ENCODE measurements at places on chromosomes 2 and 18. TPM values are rescaled to one million over a fixed set of nuclear protein-coding genes. Genes with fewer than 3 reads are reported as not detected.

ALPP gene
- total RNA-seq: not detected

ANKRD30BL gene
- not detected for total RNA-seq

C2orf81 gene
- 3.5 TPM for total RNA-seq

RIT2 gene
- total RNA-seq: not detected

LOXL3 gene
- total RNA-seq: 52.4 TPM

ILKAP gene
- 11.9 TPM for total RNA-seq

ZNF396 gene
- 0.13 TPM for total RNA-seq

GPN1 gene
- total RNA-seq: 25.1 TPM

TTR gene
- total RNA-seq: not detected

TRABD2A gene
- total RNA-seq: 5.7 TPM

SLC23A3 gene
- 1.2 TPM for total RNA-seq

GRCh38 chr2:221437056-221437455 lies 135.0 kb downstream of the EPHA4 start:
- H3K36me3 ChIP-seq: peaks cover 74% of the 10 kb centered on the region
- H3K4me3 ChIP-seq: no peak overlapping the region
- no peaks in the 10 kb centered on the region for H3K4me1 ChIP-seq
- DNase-seq: no peak
- no peak overlapping the region for H3K27ac ChIP-seq

DNA sequence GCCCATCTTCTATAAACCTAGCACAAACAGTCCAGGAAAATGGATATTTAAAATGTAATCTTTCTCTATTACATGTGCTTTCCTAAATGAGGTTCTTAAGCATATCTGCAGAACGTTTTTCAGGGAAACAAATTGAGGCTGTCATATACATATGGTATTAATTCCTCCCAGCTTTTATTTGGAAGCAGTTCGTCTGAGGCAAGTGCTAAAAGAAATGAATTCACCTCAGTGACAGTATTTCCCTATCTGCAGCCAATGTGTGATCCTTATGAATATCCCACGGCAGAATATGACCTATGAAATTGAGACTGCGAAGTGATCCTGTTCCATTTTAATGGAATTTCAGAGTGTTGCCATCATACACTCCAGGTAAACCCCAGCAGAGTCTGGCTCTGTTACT lies 7.1 kb downstream of the MYOM1 start:
- H3K27ac ChIP-seq: no peak overlapping the region
- no peaks in the 10 kb centered on the region for H3K27me3 ChIP-seq
- no peaks in the 10 kb centered on the region for H3K4me1 ChIP-seq
- no peak for DNase-seq
- H3K36me3 ChIP-seq: no peaks in the 10 kb centered on the region

DNA sequence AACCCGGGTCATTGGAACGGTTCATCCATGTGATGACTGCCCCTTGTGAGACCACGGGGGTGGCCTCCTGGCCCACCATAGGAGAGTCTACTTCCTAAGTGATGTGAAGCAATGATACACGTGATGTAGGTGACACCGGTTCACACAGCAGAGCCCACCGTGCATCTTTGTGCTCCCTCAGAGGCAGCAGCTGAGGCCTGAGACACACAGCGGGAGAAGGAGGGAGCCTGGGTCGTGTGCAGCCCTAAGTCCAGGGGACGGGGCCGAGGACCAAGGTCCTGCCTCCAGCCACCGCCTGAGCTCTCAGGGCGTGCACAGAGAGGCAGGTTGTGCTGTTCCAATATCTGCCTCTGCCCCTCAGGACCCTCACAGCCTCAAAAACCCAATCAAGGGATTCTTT lies 377.2 kb upstream of the SALL3 start:
- no peak for DNase-seq
- no peak overlapping the region for H3K27ac ChIP-seq
- no peaks in the 10 kb centered on the region for H3K27me3 ChIP-seq
- H3K4me1 ChIP-seq: no peaks in the 10 kb centered on the region

DNA sequence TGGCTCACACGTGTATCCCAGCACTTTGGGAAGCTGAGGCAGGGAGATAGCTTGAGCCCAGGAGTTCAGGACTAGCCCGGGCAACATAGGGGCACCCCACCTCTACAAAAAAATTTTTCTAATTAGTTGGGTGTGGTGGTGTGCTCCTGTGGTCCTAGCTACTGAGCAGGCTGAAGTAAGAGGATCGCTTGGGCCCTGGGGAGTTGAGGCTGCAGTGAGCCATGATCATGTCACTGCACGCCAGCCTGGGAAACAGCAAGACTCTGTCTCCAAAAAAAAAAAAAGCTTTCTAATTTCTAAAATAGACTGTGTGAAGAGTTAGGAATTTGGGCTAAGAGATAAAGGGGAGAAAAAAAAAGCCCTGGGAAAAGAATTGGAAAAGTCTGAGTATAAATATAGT lies 51.9 kb upstream of the NAB1 start:
- no peak overlapping the region for H3K4me3 ChIP-seq
- peaks cover 3% of the 10 kb centered on the region for H3K4me1 ChIP-seq
- DNase-seq: peak; percentile 15

DNA sequence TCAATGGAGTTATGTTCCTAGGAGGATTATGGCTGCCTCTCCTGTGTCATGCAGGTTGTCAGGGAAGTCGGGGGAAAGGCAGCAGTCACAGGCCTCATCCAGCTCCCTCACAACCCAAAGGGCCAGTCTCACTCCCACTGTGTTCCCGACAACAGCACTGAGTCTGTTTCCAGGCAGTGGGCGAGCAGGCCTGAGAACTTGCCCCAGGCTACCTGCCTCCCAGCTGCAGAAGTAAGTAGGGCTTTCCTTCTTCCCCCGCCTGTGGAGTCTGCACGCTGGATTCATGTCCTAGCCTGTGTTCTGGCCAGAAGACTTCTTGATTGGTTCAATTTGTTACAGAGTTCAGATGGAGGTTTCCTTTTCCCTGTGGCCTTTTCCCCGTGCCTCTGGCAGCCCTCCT lies 8.2 kb upstream of the ZNF638 start:
- DNase-seq: no peak
- H3K4me3 ChIP-seq: no peak overlapping the region
- no peaks in the 10 kb centered on the region for H3K27me3 ChIP-seq

- H3K4me3 ChIP-seq: no peak overlapping the region
- H3K27ac ChIP-seq: no peak overlapping the region
- no peaks in the 10 kb centered on the region for H3K27me3 ChIP-seq
Measured at GRCh38 chr2:63743170-63743981, 98.3 kb upstream of the UGP2 start.

DNA sequence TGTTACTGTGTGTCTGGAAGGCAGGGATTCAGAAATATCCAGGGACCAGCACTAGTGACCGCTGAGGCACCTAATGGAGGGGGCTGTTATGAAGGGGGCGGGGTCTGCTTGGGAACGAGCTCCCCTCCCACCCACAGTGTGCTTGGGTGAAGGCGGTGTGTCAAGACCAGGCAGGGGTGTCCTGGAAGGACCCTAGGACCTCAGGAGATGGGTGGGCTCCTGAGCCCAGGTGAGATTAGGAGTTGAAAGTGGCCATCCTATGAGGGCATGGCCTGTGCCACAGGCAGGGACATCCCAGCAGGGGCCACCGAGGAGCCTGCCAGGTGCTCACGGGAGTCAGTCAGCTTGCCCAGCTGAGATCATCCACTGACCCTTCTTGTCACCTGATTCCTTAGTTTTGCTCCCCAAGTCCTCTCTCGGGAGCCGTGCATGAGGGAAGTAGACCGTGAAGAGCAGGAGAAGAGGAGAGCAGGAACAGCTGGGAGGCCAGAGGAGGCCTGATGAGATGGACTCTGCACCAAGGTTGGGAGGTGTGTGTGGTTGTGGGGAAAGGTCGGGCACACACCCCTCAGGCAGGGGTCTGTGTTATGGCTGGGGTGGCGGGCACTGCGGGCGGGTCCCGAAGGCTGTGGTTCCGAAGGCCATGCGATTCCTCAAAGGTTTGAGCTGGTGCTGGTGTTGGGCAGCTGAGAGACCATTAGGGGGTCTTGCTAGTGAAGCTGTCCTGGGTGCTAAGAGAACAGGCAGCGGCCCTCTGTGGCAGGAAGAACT lies 180.9 kb upstream of the HS6ST1 start:
- H3K27ac ChIP-seq: no peak overlapping the region
- DNase-seq: no peak
- H3K27me3 ChIP-seq: no peaks in the 10 kb centered on the region
- H3K36me3 ChIP-seq: no peaks in the 10 kb centered on the region

DNA sequence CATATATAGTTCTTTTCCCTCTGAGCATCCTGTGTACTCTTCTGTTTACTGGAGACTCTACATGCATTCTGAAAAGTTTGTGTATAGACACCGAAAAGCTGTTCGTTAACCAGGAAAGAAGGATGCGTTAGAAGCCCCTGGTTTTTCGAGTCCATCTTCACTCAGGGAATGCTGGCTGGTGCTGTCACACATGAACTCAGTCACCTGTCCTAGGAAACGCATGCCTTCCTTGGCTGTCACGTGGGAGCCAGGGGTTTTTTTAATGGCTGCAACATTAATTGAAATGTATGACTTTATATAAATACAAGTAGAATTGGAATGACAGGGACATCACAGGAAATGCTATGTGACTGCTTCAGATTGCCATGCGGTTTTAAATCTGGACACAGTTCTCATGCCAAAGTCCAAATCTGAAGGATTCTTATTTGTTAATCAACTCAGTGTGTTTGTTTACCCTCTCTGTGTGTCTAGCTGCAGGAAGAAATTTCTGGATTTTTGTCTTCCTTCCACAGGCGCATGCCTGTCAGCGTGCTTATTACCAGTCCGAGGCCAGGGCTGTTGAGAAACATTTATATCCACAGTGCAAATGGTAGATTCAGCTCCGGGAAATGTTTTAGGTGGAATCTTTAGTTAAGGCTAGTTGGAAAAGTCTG lies 2.6 kb downstream of the RAMP1 start:
- peaks cover 41% of the 10 kb centered on the region for H3K4me1 ChIP-seq
- H3K4me3 ChIP-seq: no peak overlapping the region
- H3K27me3 ChIP-seq: no peaks in the 10 kb centered on the region

DNA sequence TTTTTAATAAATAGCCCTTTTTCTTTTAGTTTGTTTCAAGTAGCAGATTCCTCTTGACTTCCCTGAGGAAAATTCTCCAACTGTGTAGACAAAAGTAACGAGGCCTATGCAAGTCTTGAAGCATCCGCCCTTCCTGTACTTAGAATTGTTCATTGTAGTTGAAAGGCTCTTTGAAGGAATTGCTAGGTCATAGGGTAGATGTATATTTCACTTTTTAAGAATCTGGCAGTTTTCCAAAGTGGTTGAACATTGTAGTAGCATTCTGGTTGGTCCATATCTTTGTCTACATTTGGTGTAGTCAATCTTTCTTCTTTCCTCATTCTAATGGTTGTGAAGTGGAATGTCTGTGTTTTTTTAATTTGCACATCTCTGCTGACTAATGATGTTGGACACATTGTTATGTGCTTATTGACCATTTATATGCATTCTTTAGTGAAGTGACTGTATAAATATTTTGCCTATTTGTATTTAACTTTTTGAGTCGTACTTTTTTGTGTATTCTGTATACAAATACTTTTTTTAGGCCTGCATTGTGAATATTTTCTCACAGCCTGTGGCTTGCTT lies 5.6 kb upstream of the SERPINB11 start:
- H3K4me1 ChIP-seq: peaks cover 17% of the 10 kb centered on the region
- DNase-seq: peak; percentile 44
- no peak overlapping the region for H3K4me3 ChIP-seq
- H3K27ac ChIP-seq: peak overlapping the region; percentile 46
- no peaks in the 10 kb centered on the region for H3K27me3 ChIP-seq

GRCh38 chr2:105641389-105641811 lies 103.3 kb upstream of the NCK2 start:
- H3K27me3 ChIP-seq: peaks cover 16% of the 10 kb centered on the region
- no peak for DNase-seq
- no peaks in the 10 kb centered on the region for H3K36me3 ChIP-seq
- H3K4me1 ChIP-seq: peaks cover 10% of the 10 kb centered on the region
- no peak overlapping the region for H3K4me3 ChIP-seq

- H3K4me3 ChIP-seq: no peak overlapping the region
- no peak for DNase-seq
- H3K27me3 ChIP-seq: no peaks in the 10 kb centered on the region
- H3K27ac ChIP-seq: no peak overlapping the region
Measured at GRCh38 chr2:232076736-232077135, 115.2 kb downstream of the DIS3L2 start.

DNA sequence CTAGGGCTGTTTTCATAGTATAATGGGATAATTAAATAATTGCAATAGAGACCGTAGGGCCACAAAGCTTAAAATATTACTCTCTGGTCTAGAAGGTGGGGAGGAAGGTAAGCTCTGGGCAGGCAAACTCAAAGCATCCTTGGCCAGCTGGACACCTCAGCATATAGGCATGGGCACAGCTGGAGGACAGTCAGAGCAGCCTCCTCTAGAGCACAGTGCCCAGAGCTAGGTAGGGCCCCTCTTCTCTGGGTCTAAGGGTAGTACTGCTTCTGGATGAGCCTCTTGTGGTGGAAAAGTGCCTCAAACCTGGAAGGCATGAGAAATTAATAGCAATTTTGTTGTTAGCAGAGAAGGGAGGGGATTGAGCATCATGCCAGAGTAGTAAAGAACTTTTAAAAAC lies 291.3 kb upstream of the FBXO11 start:
- no peak overlapping the region for H3K4me3 ChIP-seq
- H3K27ac ChIP-seq: no peak overlapping the region
- no peaks in the 10 kb centered on the region for H3K27me3 ChIP-seq
- DNase-seq: peak; percentile 10
- H3K36me3 ChIP-seq: no peaks in the 10 kb centered on the region

DNA sequence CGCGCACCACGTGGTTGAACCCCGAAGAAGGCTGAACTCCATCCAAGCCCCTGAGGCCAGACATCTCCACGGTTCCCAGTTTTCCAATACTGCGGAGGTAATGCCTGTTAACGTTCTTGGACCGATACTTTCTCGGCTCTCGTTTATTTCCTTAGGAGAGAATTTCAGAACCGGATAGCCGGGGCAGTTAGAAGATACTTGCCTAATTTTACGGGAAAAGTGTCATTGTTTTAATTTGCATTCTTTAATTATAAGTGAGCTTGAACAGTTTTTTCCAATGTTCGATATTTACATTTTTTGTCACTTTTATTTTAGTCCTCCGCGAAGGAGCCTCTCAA lies 10.2 kb upstream of the KCNG2 start:
- 0 out of 2 replicates have a peak overlapping the region, but pooled peaks have one; percentile 27 for H3K4me3 ChIP-seq
- H3K36me3 ChIP-seq: no peaks in the 10 kb centered on the region
- H3K27me3 ChIP-seq: peaks cover 22% of the 10 kb centered on the region
- DNase-seq: no peak
- H3K4me1 ChIP-seq: peaks cover 14% of the 10 kb centered on the region
- no peak overlapping the region for H3K27ac ChIP-seq

- H3K27ac ChIP-seq: no peak overlapping the region
- peaks cover 18% of the 10 kb centered on the region for H3K27me3 ChIP-seq
- no peak overlapping the region for H3K4me3 ChIP-seq
- H3K36me3 ChIP-seq: no peaks in the 10 kb centered on the region
Measured at GRCh38 chr2:105954891-105955290, 210.2 kb downstream of the NCK2 start.

GRCh38 chr2:129802290-129802689 lies 177.2 kb upstream of the RAB6C start:
- no peak overlapping the region for H3K27ac ChIP-seq
- peaks cover 20% of the 10 kb centered on the region for H3K4me1 ChIP-seq
- no peaks in the 10 kb centered on the region for H3K36me3 ChIP-seq
- no peaks in the 10 kb centered on the region for H3K27me3 ChIP-seq
- no peak overlapping the region for H3K4me3 ChIP-seq

Measured in GM23248 (cell line).